H4 (cell line): ENCODE measurements at places on chromosomes 6 and 20. TPM values are rescaled to one million over a fixed set of nuclear protein-coding genes. Genes with fewer than 3 reads are reported as not detected.

- no peak for DNase-seq
Observed at GRCh38 chr6:158765499-158766068, 53.6 kb downstream of the EZR start.

- no peak for DNase-seq
Observed at GRCh38 chr6:18961566-18961965, 574.4 kb downstream of the RNF144B start.

DNA sequence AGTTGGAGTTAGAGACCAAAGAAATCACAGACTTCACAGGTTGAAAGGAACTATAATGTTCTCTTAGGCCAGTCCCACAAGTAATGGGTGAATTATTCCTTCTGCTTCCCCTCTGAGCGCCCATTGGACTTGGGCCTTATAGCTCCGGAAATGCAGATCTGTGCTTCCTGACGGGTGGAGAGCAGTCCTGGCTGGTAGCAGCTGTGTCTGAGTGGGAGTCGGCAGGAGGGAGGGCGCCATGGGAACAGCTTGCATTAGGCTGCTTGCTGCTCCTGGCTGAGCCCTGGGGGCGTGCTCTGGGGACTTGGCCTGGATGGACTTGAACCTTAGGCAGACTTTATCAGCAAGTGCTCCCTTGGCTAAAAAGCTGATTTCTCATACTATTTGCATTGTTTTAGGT, 18.4 kb upstream of the NUP153 start:
- peak; percentile 16 for DNase-seq

GRCh38 chr20:62476056-62476838, 452 bp upstream of the GATA5 start:
- no peak for DNase-seq

- DNase-seq = no peak
Observed at GRCh38 chr6:110938171-110938570, 20.3 kb upstream of the GTF3C6 start.

MOG gene
- total RNA-seq = not detected in 2 replicates

- DNase-seq = no peak
Observed at GRCh38 chr20:14561741-14562221, 224.4 kb upstream of the FLRT3 start.

DNA sequence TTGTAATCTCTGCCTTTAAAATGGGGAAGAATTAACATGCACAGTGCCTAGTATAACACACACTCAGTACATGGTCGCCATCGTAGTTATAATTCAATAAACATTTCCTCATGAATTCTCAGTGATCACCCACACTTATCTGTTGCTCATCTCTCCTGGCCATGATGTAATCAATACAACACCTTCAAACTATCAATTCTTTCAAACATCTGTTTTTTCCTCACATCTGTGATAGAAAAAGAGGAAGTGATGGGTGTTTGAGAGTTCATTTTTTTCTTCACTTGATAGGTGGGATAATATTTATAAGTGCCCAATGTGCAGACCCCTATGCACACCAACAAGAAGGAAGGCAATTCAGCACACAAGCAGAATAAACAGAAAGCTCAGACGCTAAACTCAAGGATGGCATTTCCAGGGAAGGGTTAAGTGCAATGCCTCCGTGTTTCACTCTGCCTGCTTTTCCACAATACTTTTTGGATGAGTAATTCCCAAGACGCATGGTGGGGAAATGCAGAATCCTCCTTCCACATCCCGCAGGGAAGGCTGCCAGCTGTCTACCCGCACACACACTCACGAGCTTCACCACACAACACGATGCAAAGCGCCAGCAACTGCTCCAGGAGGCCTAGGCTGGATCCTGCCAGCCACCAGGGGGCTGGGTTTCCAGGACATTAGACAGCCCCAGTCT, 100.3 kb downstream of the GMPR start:
- peak; percentile 98 for DNase-seq

GRCh38 chr6:41170547-41171160, 7.7 kb upstream of the TREM2 start:
- no peak for DNase-seq

DNA sequence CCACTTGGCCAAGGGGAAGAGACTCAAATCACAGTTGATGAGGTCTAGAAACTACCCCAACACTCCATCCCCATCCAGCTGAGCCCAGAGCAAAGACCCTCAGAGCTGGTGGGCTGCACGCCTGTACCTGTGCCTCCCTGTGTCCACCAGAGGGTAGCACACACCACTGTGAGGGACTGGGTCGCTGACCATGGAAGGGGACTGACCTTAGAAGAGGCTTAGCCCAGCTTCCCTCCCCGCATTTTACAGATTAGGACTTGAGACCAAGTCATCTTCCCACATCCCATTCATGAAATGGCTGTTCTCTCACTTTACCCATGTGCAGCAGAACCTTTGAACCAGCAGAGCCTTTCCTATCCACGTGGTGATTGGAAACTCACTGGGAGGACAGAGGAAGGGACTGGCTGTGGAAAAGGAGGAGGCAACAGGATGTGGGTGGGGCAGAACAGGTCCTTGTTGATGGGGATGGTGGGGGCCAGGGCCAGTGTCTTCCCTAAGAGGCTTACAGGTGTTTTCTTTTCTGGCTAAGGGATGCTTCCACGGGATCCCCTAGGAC, 44.3 kb downstream of the CPXM1 start:
- no peak for DNase-seq

GRCh38 chr6:88490908-88491264, 324.7 kb upstream of the CNR1 start:
- no peak for DNase-seq
